ENCODE measurements at places on chromosomes 1 and 21. TPM values are rescaled to one million over a fixed set of nuclear protein-coding genes. Genes with fewer than 3 reads are reported as not detected.

Gene RGS18
- 7.3 TPM for total RNA-seq

Gene TINAGL1
- total RNA-seq = 154 TPM

Gene C1orf210
- not detected for total RNA-seq

Gene FNBP1L
- 22.8 TPM for total RNA-seq

GRCh38 chr21:18832950-18833349, 429.4 kb upstream of the TMPRSS15 start:
- no peak for DNase-seq

GRCh38 chr1:99992760-99993467, 23.1 kb downstream of the SLC35A3 start:
- no peak for DNase-seq

GRCh38 chr1:196259316-196259715, 348.9 kb downstream of the KCNT2 start:
- DNase-seq = no peak

DNA sequence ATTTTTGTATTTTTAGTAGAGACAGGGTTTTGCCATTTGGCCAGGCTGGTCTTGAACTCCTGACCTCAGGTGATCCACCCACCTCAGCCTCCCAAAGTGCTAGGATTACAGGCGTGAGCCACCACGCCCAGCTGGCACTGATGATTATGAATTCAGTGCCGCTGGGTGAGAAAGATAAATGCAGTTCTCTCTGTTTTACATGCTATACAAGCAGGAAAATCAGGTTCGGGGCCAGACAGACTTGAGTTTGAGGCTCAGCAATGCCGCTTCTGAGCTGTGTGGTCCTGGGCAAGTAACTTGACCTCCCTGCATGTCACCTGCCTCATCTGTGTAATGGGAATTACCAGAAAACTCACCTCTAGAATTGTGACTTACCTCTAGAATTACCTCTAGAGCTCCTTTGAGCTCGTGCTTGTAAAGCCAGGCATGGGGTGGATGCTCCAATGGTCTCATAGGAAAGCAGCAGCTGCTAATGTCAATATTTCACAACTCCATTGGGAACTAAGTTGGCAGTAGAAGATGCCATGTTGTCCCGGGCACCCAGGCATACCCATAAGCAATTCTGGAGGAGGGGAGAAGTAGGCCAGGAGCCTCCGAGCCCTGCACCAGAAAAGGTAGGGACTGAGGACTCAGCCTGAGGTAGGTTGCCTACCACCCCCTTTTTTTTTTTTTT, 119.8 kb upstream of the SLC25A33 start:
- no peak for DNase-seq

- no peak for DNase-seq
Measured at GRCh38 chr1:60065199-60065598, 8.4 kb downstream of the C1orf87 start.

- no peak for DNase-seq
Measured at GRCh38 chr1:21524686-21525339, 15.6 kb downstream of the ALPL start.

DNA sequence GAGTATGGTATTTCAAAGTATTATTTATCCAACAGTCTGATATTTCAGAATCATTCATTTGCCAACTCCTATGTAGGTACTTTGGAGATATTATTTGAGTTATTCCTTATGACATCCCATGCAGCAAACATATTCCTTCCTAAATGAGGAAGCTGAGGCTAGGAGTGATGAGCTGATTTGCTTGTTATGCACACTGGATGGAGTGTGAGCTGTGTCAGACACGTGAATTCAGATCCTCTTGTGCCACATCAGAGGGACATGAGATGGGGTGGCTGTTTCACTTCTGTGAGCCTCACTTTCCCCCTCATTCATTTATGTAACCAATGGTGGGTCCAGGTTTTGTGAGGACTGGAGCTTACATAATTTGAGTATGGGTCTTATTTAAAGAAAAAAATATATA, 215.9 kb downstream of the DISC1 start:
- no peak for DNase-seq

- DNase-seq = no peak
Measured at GRCh38 chr1:54324251-54325140, 81.7 kb downstream of the SSBP3 start.

GRCh38 chr1:210201681-210202080, 30.9 kb upstream of the SERTAD4 start:
- DNase-seq = no peak

DNA sequence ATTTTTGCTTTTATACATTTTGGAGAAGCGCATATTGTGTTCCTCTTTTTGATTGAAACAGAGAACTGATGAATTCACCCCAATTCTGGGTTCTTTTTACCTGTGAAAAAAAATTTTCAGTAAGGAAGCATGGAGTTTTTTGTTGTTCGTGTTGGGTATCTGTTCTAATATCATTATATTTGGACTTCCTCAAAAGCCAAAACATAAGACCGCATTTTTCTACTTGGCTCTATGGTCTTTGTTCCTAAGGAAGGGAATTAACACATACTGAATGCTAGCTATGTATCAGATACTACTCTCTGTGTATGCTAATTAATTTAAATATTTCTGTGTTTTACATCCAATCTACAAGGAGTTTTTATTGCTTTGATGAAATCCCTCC, 12.9 kb downstream of the EPB41 start:
- DNase-seq = no peak
